Mesenchymal stem cell (in vitro differentiated cells and primary cell): ENCODE measurements at places on chromosomes 1 and 21.
A peak's percentile ranks its signal among the peaks of the same experiment; 100 is the strongest.

DNA sequence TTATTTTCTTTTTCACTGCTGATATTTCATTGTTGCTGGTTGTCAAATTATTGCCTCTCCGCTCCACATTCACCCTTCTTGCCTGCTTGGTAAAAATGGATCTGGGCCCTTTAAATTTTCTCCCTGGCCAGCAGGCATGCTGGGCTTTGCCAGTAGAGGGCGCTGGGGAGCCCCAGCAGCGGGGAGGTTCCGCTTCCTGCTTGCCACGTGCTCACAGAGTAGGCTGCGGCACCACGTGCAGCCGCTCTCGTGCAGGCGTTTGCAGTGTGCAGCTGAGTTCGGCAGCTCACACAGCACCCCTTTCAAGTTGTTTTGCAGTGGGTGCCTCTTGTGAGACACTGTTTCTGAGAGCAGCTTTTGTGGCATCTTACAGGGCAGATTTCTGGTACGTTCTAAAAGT lies at the start of gene ACTL8:
Gene ACTL8, plus strand, starts transcription at position 214 of the 400 bp plus-strand sequence. CDS start 67,676 bp downstream, outside the sequence.
- DNase-seq = no peak

- DNase-seq = peak; percentile 25
Measured at GRCh38 chr1:180504186-180504585, 1.8 kb upstream of the ACBD6 start.

DNA sequence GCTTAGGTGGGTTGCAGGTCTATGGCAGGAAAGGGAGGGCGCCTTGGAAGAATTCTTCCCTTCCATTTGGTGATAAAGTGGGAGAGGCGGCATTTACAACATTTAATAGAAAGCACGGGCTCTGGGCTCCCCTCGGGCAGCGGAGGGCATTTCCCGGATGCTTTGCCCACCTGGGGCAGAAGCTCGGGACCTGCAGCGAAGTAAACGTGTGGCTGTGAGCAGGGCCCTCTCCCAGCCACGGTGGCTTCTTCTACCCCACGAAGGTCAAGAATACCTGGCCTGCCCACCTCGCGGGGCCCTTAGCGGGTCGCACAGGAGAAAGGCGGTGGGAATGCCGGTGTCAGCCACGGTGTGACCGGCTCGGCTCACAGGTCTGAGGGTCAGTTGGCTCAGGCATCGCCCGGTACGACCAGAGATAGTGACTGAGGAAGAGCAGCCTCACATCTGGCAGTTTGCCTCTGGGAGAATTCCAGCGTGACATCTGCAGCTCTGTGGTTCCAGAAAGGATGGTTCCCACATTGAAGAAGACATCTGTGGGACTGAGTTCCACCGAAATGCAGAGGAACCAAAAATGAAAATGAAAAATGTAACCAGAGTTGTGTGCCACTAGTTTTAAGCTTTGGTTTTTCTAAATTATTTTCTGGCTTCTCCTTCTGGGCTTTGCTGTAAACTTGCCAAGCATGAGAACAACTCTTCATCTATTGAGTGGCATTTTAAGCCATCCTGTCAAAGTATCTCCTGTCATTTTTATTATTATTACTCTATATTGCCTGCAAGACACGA lies 720 bp upstream of the F3 start:
- peak; percentile 84 for DNase-seq

GRCh38 chr1:214261206-214262123 lies 19.5 kb upstream of the SMYD2 start:
- peak; percentile 74 for DNase-seq

GRCh38 chr1:171883849-171884248 lies 42.6 kb downstream of the DNM3 start:
- DNase-seq = no peak

DNA sequence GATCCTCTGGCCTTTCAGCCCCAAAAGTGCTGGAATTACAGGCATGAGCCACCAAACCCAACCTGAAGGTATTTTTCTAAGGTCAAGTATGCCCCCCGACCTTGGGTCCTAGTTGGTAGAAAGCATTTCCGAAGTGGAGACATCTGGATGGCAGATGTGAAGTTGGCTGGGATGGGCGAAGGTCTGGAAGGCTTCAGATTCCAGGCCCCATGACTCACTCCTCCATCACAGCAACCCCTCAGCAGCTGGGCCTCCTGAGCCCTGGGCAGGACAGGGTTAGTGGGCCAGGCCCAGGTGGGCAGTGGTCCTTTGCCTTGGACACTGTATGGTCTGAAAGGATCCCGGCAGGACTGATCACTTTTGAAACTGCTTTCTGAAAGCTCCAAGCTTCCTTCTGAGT lies 23.3 kb downstream of the NAV1 start:
- peak; percentile 92 for DNase-seq

DNA sequence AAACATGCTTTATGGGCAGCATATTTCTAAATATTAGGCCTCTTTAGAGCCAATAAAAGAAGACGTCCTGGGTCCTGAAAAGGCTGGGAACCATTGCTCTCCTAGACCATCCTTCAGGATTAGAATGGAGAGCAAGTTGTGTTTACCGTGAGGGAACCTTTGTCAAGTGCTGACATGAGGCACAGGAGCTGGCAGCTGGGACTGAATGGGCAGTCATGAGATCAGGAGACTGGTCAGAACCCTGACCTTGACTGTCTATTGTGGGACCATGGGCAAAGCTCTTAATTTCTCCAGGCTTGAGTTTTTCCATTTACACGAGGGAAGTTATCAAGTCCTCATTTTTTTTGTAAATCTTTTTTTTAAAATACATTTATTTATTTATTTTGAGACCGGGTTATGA lies 5.2 kb downstream of the PFKFB2 start:
- no peak for DNase-seq

DNA sequence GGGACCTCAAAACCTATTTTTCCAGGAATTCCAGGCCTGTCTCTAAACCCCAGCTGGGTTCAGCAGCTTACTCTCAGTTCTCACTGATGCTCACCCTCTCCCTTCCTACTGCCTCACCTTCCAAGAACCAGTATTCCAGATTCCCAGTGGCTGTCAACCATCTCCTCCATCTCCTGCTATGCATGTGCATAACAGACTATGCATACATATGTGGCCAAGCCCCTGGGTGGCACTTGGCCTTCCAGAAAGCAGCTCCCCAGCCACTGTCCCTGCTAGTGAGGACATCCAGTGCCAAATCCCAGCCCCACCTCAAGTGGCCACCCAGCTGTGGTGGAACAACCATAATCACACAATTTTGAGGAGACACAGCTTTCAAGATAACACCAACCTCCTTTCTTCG lies 475.7 kb upstream of the PKN2 start:
- DNase-seq = no peak

GRCh38 chr21:32779983-32780382 lies 8.4 kb upstream of the PAXBP1 start:
- no peak for DNase-seq

DNA sequence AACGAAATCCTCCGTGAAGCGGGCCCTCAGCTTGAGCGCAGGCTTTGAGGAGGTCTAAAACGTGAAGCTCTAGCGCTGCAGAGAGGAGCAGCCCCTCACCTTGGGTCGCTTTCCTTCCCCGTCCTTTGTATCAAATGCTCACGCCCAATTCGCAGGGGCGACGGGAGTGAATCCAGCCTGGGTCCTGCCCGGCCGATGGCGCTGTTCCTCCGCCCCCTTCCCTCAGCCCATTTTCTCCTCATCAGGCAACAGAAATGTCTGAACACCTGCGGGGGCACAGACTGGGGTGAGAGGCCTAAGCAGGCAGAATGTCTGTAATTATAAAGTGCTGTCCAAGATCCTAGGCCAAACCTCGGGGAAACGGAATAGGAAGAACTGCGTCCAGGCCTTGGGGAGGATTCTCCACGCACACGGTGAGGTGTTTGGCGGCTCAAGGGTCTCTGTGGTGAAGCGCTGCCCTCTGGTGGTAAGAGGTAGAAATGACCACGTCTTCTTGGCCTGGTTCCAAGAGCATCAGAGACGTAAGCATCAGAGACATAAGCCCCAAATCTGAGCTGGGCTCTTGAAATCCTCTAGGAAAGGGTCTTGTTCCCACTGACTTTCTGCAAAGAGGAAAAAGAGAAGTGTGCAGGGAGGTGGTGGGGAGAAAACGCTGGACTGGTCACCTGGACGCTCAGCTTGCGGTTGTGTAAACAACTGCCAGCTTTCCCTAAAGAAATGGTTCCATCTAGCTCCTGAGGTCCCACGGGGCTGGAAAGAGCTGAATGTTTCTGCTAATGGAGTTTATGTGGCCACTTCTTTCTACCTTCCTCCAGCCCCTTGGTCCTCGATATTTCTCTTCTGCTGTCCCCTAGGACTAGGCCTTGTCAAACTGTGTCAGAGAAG lies 92.1 kb upstream of the CD53 start:
- DNase-seq = peak; percentile 62

DNA sequence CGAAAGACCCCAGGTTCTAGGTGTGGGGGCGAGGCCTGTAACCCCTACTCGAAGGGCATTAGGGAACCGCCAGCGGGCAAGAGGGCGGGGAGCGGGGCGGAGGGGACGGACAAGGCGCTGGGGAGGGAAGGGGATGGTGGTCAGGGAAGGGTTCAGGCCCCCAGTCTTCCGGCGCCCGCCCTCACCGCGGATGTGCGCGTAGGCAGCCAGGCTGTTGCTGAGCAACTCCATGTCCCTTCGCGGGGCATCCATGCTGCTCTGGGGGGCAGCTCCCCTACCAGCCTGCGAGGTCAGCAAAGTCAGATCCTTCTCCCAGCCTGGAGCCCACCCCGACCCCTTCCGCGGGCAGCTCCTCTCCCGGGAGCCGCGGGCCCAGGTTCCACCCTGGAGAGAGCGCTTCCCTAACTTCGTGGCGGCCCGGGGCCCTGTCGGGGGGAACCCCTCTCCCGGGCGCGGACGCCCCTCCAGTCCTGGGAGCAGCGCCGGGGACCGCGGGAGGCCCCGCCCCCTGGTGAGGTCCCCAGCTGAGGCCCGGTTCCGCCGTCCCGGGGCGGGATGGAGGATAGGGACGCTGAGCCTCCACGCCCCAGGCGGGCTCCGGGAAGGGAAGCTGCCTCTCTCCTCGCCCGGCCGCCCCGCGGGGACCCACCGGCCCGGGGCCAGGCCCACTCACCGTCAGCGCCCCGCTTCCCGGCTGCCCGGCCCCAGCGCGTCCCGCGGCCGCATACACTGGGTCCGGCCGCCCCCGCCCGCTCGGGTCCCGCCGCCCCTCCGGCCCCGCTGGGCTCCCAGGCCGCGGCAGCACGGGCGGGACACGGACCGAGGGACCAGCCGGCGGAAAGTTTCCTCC lies 434 bp downstream of the EVA1B start:
- peak; percentile 80 for DNase-seq

- DNase-seq = no peak
Measured at GRCh38 chr1:53256511-53257453, 18.5 kb upstream of the MAGOH start.

- DNase-seq = no peak
Measured at GRCh38 chr1:71019233-71019969, 28.2 kb downstream of the PTGER3 start.

- no peak for DNase-seq
Measured at GRCh38 chr1:117970252-117970651, 40.7 kb downstream of the WDR3 start.

- DNase-seq = peak; percentile 16
Measured at GRCh38 chr1:218633238-218633988, 288.3 kb downstream of the TGFB2 start.

DNA sequence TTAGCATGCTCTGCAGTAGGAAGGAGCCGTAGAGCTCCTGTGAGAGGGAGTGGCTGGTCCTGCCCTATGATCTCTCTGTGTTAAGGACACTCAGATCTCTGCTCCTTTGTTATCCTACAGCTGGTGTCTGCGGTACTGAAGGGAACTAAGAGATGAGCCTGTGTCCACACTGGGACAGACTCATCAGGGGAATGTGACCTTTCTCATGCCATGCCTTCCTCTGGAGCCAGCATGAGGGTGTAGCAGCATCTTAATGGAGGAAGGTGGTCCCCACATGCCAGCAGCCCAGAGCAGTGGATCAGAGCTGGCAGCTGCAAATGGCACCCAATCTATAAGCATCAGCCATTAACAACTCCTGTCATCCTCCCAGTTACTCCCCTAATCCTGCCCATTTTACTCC lies 24.7 kb upstream of the GUCA2B start:
- DNase-seq = no peak

- no peak for DNase-seq
Measured at GRCh38 chr1:205980237-205980870, 22.8 kb downstream of the RAB7B start.

GRCh38 chr1:171901245-171901644 lies 59.9 kb downstream of the DNM3 start:
- no peak for DNase-seq

DNA sequence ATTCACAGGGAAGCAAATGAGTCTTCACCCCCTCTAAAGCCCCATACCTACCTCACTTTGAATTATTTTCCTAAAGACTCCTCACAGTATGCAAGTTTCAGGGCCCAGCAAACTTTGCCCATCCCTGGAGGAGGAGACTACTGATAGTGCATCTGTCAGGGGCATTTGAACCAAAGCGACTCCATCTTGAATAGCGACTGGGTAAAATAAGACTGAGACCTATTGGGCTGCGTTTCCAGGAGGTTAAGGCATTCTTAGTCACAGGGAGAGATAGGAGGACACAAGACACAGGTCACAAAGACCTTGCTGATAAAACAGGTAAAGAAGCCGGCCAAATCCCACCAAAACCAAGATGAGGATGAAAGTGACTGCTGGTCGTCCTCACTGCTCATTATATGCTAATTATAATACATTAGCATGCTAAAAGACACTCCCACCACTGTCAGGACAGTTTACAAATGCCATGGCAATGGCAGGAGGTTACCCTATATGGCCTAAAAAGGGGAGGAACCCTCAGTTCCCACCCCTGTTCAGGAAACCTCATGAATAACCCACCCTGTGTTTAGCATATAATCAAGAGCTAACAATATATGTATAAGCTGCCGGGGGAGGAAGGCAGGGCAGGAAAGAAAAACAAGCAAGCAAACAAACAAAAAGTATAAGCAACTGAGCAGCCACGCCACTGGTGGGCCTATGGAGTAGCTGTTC lies 3.3 kb upstream of the PKNOX1 start:
- DNase-seq = no peak

- no peak for DNase-seq
Measured at GRCh38 chr1:165355977-165356811, at the start of gene LMX1A. Gene LMX1A, minus strand, starts transcription at chr1:165356715. Its CDS starts 1,156 bp downstream, at chr1:165355559.

DNA sequence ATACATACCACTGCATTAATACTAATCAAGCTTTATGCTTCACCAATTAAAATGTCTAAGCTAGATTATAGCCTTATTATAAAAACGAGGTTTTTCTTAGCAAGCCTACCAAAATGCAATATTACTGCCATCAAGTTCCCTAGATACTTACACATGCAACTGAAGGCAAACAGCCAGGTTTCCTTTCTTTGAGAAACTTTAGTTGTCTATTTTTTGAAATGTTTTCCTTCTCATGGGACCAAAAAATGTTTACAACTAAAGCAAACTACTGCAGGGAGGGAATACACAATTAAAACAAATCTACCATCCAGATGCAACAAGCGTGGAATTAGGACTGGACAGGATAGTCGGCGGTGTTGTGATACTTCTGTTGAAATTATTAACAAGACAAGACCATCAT lies 1.3 kb downstream of the ZNF644 start:
- peak; percentile 20 for DNase-seq

DNA sequence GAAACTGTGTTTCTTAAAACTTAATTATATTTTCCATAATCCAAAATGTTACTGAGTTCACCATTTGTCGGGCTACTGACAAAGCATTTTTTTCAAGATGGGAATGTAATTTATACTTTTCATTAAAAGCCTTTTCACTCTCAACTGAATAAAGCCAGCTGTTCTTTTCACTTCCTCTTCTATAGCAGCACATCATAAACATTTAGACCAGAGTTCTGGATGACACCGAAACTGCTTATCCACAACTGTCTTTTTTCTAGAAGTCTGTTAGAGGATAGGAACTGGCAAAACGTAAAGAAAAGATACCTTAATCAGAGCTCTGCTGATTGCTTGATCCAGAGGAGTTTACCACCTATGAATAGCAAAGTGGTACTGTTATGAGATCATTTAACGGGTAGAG lies 594.7 kb downstream of the ADGRL2 start:
- no peak for DNase-seq

- no peak for DNase-seq
Measured at GRCh38 chr1:63152572-63152971, 169.8 kb upstream of the FOXD3 start.
